Lung microvascular endothelial cell (primary cell): ENCODE measurements at places on chromosomes 13 and 19. TPM values are rescaled to one million over a fixed set of nuclear protein-coding genes. Genes with fewer than 3 reads are reported as not detected.

GRCh38 chr19:1068009-1069001, 1.3 kb downstream of the ARHGAP45 start:
- no peak for DNase-seq

DNA sequence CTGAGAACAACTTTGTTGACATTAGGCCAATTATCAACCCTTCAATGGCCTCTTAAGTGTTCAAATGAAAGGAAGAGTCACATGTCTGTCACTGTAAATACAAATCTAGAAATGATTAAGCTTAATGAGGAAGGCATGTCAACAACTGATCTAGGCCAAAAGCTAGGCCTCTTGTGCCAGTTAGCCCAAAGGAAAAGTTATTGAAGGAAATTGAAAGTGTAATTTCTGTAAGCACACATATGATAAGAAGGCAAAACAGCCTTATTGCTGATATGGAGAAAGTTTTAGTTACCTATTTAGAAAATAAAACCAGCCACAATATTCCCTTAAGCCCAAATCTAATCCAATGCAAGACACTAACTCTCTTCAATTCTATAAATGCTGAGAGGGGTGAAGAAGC, 604.7 kb downstream of the SLITRK6 start:
- DNase-seq = no peak

TMEM38A gene
- 1.3 and 1.8 TPM in 2 replicates for total RNA-seq

DNA sequence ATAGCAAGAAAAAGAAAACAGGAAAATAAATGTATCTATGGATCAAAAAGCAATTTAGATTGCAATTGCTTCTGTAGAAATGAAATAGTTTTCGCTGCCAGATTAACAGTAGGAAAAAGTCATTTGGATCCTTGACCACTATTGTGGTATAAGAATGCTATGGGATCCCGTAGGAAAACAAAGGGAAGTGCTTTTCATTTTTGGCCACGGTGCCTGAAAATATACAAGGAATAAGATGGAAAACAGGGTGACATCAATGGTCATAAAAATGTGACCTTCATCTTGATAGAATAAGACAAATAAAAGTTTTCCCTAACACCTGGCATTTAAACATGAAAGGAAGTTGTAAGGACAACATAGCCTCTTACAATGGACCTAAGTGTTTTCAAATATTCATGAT, 622.8 kb downstream of the DACH1 start:
- no peak for DNase-seq
